ENCODE measurements at places on chromosomes 7 and 10.

GRCh38 chr10:60258429-60258797, 131.3 kb downstream of the ANK3 start:
- DNase-seq, result no peak

DNA sequence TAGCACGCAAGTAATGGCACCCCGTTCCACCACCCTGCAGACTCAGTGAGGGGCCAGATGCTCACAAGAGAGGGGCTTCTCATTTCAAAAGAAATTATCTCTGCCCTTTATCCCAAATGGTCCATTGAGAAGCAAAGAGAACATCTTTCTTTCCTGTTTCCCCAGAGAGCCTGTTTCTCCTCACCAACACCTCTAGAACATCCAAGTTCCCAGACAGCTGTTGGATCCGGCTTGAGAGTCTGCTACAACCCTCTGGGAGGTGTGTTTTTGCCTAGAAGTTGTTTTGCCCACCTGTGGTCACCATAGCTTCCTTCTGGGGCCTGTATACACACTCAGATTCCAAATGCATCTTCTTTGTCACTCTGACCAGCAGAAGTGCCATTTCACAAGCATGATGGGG, 637.4 kb downstream of the LRMDA start:
- DNase-seq, result no peak

GRCh38 chr10:69646185-69647060, 16.4 kb downstream of the FAM241B start:
- no peak for DNase-seq

DNA sequence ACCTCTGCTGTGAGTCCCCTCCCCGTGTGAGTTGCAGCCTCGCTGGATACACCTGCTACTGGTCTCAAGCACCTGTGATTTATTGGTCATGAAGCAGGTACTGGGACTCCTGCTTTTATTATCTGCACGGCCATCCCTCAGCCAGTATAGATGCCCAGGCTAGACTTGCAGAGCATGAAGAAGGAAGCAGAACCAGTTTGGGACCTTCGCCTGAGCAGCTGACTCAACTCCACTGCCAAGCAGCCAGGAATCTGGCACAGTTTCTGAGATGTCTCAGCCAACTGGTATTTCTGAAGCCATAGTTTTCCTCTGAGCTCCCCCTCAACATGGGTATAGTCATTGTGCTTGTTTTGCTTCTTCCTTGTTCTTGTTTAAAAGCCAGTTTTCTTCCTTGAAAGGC, 28.0 kb upstream of the SLC39A12 start:
- DNase-seq, result no peak

DNA sequence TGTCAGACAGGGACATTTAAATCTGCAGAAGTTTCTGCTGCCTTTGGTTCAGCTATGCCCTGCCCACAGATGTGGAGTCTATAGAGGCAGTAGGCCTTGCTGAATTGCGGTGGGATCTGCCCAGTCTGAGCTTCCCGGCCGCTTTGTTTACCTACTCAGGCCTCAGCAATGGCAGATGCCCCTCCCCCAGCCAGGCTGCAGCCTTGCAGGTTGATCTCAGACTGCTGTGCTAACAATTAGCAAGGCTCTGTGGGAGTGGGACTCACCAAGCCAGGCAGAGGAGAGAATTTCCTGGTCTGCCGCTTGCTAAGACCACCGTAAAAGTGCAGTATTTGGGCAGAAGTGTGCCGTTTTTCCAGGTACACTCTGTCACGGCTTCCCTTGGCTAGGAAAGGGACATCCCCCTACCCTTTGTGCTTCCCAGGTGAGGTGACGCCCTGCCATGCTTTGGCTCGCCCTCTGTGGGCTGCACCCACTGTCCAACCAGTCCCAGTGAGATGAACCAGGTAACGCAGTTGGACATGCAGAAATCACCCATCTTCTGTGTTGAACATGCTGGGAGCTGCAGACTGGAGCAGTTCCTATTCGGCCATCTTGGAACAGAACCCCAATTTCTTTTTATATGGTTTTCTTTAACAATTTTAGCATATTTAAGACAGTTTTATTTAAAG, 28.4 kb upstream of the VWDE start:
- DNase-seq, result peak; percentile 65

GRCh38 chr7:139159900-139160675, 50.6 kb upstream of the ZC3HAV1 start:
- DNase-seq, result no peak

DNA sequence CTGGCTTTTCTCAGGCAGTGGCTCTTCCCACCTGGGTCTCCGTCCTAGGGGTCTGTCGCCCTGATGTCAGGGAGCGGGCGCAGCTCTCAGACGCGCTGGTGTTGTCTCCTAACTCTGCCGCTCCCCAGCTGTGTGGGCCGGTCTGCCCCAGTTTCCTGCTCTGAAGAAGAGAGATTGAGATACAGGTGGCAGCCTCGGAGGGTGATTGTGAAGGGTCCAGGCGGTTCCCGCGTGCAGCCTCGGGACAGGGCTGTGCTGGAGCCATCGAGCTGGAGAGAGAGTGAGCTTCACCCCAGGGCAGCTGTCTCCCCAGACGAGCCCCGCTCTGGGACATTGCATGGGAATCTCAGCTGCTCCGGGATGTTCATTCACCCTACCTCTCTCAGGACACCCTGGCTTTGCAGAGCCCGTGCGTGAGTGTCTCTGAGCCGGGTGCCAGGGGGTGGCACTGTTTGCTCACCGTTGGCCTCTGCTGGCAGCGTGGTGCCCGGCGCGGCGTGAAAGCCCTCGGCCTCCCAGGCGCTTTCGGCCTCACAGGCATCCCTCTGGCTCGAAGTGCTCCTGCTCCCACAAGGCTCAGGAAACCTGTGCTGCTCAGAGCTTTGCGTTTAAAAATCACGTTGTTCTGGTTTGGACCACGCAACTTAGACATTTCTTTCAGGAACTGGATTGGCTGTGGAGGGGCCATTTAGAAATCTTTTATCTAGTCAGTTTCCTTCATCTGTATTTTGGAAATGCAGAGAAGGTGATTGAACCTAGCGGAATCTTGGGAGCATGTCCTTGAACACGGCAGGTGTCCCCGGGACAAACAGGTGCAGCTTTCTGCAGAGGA, 33.8 kb upstream of the ZFAND2A start:
- DNase-seq, result no peak

- DNase-seq, result no peak
Measured at GRCh38 chr7:125154930-125155329, 225.3 kb upstream of the POT1 start.

GRCh38 chr10:80144067-80144695, 11.7 kb downstream of the PLAC9 start:
- no peak for DNase-seq

- DNase-seq, result no peak
Measured at GRCh38 chr7:143257501-143257900, 5.7 kb upstream of the GSTK1 start.

DNA sequence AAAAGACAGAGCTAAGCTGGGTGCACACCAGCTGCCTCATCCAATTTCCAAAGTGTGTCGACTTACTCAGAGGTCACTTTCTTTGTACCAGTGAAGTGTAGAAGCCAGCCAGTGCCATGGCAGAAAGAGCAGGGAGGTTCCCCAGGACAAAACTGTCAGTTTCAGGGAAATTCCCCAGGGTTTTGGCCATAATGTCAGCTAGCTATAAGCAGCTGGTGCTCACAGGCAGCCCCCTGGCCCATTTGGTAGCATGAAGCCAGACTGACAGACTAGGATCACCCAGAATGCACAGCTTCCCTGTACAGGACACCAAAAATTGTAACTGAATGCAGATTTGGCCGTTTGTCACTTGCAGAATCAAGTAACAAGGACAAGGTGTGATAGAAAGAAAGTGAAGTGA, 28.6 kb downstream of the MRPL32 start:
- no peak for DNase-seq

Data from Right ventricle myocardium inferior (tissue), 1 donor.